ENCODE measurements at places on chromosomes 12 and 14. TPM values are rescaled to one million over a fixed set of nuclear protein-coding genes. Genes with fewer than 3 reads are reported as not detected.

GRCh38 chr12:40971911-40972310 lies 216.2 kb upstream of the PDZRN4 start:
- no peak for DNase-seq

SYNDIG1L gene
- total RNA-seq, result not detected

LUM gene
- total RNA-seq, result 62.0 TPM

TAS2R9 gene
- total RNA-seq, result not detected

STK38L gene
- total RNA-seq, result 9.6 TPM
